ENCODE measurements at places on chromosomes 1 and 21.

DNA sequence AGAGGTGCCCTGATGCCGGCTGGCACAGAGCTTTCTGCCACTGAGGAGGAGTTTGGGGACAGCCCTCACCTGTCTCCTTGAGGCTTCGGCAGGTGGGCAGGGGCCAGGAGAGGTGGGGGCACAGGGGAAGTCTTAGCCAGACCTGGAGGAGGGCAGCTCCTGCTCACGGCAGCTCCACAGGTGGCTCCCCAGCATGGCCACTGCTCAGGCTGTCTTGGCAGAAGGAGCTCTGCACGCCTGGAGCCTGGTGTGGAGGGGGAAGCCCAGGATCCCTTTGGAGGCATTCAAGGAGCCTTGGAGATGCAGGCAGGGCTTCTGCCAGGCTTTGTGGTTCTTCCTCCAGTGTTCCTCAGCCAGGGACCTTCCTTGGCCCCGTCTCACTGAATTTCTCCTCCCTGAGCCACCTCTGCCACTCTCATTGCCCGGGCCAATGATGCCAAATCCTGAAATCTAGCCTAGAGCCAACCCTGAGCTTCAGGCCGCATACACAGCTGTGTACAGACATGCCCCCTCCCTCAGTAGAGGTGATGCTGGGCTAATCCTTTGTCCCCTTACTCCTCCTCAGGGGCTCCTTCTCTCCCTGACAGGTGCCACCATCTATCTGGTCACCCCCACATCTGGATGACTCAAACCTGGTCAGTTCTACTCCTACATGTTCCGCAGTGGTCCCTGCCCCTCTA lies 251.8 kb upstream of the VAMP3 start:
- DNase-seq: no peak

- no peak for DNase-seq
Measured at GRCh38 chr1:226633541-226634165, 85.1 kb downstream of the STUM start.

DNA sequence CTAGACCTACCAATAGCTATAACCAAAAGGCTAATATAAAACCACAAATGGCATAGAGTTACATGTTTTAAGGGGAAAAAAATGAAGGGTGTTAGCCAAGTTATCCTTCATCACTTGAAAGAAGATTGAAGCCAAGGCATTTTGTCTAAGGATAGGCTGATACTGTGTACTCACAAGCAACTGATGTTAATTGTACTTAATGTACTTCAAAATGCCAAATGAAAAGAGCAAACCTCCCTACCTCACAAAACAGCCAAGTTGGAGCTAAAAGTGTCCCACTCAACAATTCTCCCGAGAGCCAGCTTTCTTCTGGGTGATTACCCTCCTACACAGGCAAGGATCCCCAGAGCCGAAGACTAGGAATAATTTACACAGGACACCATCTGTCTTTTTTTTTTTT lies 4.4 kb upstream of the IGSF3 start:
- no peak for DNase-seq

- no peak for DNase-seq
Measured at GRCh38 chr1:63653976-63654375, 60.8 kb downstream of the PGM1 start.

DNA sequence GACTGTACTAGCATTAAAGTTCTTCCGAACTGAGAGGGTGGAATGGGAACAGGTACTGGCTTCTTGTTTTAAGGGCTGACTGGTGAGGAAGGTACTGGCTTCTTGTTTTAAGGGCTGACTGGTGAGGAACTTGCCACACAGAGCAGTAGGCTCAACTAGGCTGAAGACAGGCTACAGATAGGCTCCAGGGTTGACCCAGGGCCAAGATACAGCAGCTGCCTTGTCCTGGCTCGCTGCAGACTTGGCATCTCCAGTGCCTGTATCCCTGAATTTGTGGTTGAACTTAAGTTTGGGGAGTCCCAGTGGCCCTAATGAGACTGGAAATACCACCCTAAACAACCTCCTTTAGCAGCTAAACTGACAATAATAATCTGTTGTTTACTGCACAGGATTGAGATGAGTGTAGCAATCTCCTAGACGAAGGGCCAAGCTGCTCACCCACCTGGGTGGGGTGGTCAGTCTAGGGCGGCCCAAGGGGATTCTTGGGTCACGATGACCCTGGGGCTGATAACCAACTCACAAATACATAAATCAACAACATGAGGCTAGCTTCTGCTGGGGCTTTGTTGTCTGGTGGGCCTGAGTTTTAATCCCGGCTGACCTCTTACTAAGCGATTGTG lies 227.1 kb downstream of the DISC1 start:
- no peak for DNase-seq

DNA sequence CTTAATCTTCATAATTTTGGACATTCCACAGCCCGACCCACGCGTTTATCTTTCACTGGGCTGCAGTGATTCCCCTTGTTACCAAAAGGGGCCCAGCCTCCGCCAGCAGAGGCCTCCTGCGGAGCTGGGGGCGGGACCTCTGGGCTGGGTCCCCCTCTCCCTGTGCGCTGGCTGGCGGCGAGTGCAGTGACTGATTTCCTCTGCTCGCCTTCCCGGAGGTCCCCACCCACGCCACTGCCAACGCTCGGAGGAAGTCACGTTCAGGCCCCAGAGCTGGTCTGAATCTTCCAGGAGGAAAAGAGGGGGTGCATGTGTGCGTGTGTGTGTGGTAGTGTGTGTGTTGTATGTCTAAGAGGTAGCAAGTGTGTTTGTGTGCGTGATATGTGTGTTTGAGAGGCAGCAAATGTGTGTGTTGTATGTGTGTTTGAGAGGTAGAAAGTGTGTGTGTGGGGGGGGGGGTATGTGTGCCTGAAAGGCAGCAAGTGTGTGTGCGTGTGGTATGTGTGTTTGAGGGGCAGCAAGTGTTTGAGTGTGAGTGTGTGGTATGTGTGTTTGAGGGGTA lies 35.0 kb upstream of the JAK1 start:
- DNase-seq: no peak

DNA sequence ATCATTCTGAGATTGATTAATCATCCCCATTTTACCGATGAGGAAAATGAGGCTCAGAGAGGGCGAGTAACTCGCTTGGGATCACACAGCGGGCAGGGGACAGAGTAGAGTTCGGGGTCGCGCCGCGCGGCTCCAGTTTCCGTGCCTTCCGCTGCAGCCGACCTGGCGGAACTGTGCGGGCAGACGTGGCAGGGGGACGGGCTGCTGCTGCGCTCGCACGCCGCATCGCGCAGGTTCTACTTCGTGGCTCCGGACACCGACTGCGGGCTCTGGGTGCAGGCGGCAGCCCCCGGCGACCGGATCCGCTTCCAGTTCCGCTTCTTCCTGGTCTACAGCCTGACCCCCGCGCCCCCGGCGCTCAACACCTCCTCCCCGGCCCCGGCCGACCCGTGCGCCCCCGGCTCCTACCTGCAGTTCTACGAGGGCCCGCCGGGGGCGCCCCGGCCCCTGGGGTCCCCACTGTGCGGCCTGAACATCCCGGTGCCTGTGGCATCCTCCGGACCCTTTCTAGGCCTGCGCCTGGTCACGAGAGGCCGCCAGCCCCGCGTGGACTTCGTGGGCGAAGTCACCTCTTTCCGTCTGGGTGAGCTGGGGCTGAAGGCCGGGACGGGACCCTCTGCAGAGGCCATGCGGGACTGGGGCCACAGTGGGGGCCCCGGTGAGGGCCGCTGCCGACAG lies 2.3 kb downstream of the LDLRAD2 start:
- DNase-seq: no peak

DNA sequence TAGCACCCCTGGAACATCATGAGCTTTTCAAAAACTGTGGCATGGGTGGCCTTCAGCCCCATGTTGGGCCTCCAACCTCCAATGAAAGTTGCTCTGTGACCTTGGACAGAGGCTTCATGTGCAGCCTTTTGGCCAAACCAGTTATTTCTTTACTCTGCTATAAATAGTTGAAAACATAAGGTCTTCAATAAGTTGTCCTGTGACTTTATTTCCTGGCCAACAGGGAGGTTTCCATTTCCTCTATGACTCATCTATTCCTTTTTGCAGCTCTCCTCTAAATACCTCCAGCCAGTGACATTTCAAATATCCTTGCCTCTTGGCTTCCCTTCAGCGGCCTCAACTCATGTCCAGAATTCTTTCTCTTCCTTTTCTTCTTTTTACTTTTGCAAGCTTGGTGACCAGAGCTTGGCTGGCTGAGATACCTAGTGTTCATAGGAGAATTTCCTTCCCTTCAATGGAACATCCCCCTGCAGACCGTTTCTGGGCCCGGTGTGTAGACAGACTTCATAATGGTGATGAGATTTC lies 22.7 kb upstream of the TRIM67 start:
- DNase-seq: no peak

DNA sequence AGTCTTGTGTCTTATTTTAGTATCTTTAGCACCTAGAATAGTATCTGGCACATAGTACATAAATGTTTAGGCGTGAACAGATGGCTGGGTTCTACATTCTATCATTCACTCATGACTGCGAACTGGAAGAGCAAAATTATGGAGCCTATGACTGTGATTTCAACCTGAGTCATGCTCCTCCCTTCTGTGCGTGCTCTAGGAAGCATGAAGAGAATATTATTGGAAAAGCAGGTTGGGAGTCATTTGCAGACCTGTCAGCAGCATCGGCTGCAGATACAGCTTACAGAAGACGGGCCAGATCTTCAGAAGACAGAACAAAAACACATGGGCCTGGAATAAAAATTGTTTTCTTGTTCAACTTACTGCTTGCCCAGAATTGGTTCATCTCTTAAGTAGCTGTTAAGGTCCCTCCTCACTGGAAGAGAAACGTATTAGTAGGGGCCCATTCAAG lies 344.0 kb upstream of the USP24 start:
- DNase-seq: no peak

DNA sequence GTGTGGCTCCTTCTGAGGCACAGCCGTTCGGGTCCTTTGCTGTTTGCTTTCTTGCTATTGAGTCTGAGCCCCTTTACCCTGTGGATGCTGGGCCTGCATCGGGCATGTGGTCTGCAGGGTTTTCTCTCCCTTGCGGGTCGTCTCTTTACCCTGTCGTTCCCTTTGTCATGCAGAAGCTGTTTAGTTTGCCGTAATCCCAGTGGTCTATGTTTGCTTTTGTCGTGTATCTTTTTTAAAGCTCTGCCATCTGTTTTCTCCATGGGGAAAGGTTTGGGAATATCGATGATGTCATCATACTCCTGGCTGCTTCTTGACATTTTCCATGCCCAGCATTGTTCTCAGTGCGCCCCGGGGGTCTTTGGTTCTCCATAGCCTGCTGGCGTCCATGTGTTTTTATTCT lies 68.2 kb downstream of the AGPAT3 start:
- no peak for DNase-seq

GRCh38 chr1:225688345-225688744 lies 35.4 kb upstream of the ENAH start:
- no peak for DNase-seq

- no peak for DNase-seq
Measured at GRCh38 chr1:236058141-236058934, 6.6 kb downstream of the NID1 start.

DNA sequence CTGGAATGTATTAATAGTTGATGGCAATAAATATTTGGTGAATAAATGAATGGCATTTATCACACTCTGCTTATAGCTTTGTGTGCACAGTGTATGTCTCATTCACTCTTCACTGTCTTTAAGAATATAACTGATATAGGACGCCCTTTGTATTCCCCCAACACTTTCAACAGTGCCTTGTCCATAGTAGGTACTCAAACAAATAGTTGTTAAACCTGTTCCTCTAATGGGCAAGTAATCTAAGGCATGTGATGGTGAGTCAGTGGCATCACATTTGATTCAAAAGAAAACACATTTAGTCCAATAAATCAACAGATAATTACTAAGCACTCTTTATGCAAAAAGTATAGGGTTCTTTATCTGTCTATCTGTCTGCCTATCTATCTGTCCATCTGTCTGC lies 11.2 kb upstream of the RXRG start:
- DNase-seq: peak; percentile 37

DNA sequence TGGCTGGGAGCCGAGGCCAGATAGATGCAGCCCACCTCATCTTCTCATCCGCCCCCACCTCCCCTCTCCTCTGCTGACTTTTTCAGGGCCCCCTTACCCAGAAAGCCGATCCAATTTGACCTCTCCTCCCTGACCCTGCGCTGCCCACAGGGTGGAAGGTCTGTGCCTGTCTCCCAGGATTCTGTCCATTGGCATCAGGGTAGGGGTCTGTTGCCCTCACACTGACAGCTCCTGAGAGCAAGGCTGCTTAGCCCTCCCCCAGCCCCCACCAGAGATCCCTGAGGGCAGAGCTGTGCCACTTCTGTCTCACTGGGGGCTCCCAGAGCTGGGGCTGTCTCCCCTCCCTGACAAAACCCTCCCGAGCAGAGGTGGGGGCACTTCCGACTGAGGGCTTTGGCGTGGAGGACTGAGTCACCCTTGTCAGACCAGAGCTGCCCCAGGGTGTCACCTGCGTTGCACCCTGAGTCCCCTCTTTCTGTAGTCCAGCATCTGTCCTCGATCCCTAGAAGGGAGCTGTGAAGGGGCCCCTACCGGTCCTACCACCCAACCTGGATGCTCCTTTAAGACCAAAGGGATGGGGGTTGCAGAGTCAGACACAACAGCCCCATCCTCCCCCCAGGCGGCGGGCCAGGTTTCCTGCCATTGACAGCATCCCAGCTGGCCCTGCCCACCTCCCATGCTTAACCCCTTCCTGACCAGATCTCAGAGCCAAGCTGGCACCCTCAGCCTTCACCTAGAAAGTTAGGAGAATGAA lies 2.4 kb upstream of the FAM110D start:
- DNase-seq: no peak

- no peak for DNase-seq
Measured at GRCh38 chr1:207003210-207003609, 29.3 kb downstream of the C1orf116 start.

DNA sequence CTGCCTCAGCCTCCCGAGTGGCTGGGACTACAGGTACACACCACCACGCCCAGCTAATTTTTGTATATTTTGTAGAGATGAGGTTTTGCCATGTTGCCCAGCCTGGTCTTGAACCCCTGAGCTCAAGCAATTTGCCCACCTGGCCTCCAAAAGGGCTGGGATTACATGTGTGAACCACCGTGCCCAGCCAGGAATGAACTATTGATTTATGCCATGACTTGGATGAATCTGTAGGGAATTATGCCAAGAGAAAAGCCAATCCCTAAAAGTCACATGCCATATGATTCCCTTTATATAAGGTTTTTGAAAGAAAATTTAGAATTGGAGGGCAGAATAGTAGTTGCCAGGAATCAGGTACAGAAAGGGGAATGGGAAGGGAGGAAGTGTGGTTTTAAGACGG lies 19.1 kb upstream of the SLC45A3 start:
- no peak for DNase-seq

- no peak for DNase-seq
Measured at GRCh38 chr1:86155807-86156565, 586 bp downstream of the COL24A1 start.

All from epithelial cell of prostate (primary cell).